Mesenchymal stem cell (in vitro differentiated cells and primary cell): ENCODE measurements at places on chromosomes 4 and X.

GRCh38 chr4:174554231-174554728 lies 32.0 kb upstream of the HPGD start:
- no peaks in the 10 kb centered on the region for H3K4me1 ChIP-seq
- no peaks in the 10 kb centered on the region for H3K27me3 ChIP-seq
- H3K27ac ChIP-seq = no peak overlapping the region
- H3K36me3 ChIP-seq = no peaks in the 10 kb centered on the region
- H3K4me3 ChIP-seq = peak overlapping the region; percentile 9

- H3K27ac ChIP-seq = peak overlapping the region; percentile 61
- DNase-seq = no peak
- no peaks in the 10 kb centered on the region for H3K27me3 ChIP-seq
- no peaks in the 10 kb centered on the region for H3K36me3 ChIP-seq
- peaks cover 17% of the 10 kb centered on the region for H3K4me1 ChIP-seq
- peak overlapping the region; percentile 70 for H3K4me3 ChIP-seq
These were observed 13.4 kb downstream of the SRD5A3 start for GRCh38 chr4:55359397-55359916.

GRCh38 chrX:69503782-69504625 lies at the start of gene NALF2:
NALF2 (plus strand) TSS chrX:69504326; CDS start chrX:69505283, 957 bp downstream.
- DNase-seq = peak; percentile 35
- H3K4me1 ChIP-seq = peaks cover 7% of the 10 kb centered on the region
- H3K4me3 ChIP-seq = peak within 1 kb of the TSS; percentile 58
- no peak within 1 kb of the TSS for H3K27ac ChIP-seq
- peaks cover 30% of the 10 kb centered on the region for H3K27me3 ChIP-seq

DNA sequence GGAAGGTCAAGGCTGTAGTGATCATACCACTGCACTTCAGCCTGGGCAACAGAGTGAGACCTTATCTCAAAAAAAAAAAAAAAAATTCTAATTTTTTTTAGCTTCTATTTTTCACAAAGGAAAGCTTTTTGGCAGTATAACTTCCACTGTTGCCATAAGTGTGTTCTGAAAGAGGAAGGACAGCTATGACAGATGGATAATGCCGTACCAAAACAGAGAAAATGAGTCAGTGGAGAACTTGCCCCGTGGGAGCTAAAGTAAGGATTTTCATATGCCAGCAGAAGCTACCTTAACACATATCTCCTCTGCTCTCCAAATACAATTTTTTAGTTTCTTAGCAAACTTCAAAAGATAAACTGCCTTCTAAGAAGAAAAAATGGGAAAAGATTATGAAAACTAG lies 43.7 kb downstream of the RPS3A start:
- H3K27ac ChIP-seq = no peak overlapping the region
- peaks cover 1% of the 10 kb centered on the region for H3K4me1 ChIP-seq

GRCh38 chr4:140122891-140123290 lies 31.1 kb downstream of the MAML3 start:
- H3K27ac ChIP-seq = no peak overlapping the region
- no peaks in the 10 kb centered on the region for H3K4me1 ChIP-seq
- H3K27me3 ChIP-seq = no peaks in the 10 kb centered on the region
- no peak for DNase-seq

DNA sequence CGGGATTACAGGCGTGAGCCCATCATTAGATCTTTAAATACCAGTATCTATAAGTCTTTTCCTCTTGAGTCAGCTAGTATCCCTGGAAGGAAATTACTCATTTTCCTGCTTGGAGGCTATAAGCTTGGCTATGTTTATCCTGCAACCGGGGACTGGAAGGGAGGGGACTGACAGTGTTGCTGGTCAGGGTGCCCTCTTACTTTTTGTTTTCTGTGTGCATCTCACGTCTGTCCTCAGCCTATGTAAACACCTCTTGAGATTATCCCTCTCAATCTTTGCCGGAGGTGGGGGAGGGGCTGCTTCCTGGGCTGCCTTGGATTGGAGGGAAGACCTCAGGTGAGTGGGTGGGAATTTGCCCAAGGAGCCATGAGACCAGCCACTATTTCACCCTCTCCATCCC lies 37.0 kb downstream of the HTT start:
- H3K4me3 ChIP-seq = no peak overlapping the region
- H3K27ac ChIP-seq = no peak overlapping the region
- no peaks in the 10 kb centered on the region for H3K27me3 ChIP-seq
